ENCODE measurements at places on chromosomes 6 and 20.

DNA sequence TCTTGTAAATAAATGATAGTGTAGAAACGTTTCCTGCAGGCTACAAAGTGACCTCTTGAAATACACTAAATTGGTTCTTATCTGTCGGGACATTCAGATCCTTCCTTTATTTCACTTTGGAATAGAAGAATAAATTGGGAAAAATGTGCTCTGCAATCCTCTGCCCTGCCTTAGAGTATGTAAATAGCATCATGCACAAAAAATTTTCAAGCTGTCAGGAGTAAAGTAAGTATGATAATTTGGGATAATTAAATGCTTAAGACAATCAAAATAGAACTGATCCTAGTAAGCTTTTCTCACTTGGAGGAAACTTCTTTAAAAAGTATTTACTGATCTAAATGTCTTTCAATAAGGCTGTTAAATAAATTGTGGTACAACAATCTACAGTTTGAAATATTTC is 3.1 kb upstream of the TPBG start:
- DNase-seq = no peak
- H3K27me3 ChIP-seq = peaks cover 8% of the 10 kb centered on the region
- H3K27ac ChIP-seq = no peak overlapping the region
- no peak overlapping the region for H3K4me3 ChIP-seq
- H3K36me3 ChIP-seq = peaks cover 1% of the 10 kb centered on the region

DNA sequence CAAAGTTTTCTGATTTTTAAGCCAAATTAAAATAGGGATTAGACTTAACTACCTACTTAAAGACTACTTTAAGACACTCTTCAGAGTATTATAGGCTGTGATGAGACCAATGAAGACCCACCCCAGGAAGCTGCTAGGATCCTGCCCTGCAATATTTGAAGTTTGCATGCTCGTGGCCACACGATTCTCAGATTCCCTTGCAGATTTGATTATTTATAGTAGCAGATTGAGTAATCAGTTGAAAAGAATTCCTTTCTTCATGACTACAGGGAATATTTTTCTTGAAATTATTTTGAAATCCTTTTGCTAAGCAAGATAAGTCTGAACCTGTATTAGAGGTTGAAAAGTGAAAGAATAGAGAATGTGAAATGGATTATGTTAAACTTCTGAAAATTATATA is 122.3 kb downstream of the B3GAT2 start:
- H3K36me3 ChIP-seq = no peaks in the 10 kb centered on the region
- H3K27ac ChIP-seq = no peak overlapping the region
- H3K4me3 ChIP-seq = no peak overlapping the region
- no peak for DNase-seq
- no peaks in the 10 kb centered on the region for H3K4me1 ChIP-seq

- peaks cover 19% of the 10 kb centered on the region for H3K27me3 ChIP-seq
- no peak overlapping the region for H3K4me3 ChIP-seq
- peaks cover 21% of the 10 kb centered on the region for H3K4me1 ChIP-seq
- H3K36me3 ChIP-seq = peaks cover 6% of the 10 kb centered on the region
- no peak overlapping the region for H3K27ac ChIP-seq
- no peak for DNase-seq
These were observed 517 bp downstream of the ACTL10 start for GRCh38 chr20:33667245-33667675.

GRCh38 chr6:42210551-42210950 is 7.1 kb downstream of the MRPS10 start:
- no peak for DNase-seq
- peaks cover 17% of the 10 kb centered on the region for H3K36me3 ChIP-seq
- no peaks in the 10 kb centered on the region for H3K4me1 ChIP-seq
- H3K27ac ChIP-seq = no peak overlapping the region
- H3K27me3 ChIP-seq = no peaks in the 10 kb centered on the region
- no peak overlapping the region for H3K4me3 ChIP-seq

GRCh38 chr6:19159089-19159488 is 678.1 kb upstream of the ID4 start:
- DNase-seq = no peak
- H3K36me3 ChIP-seq = no peaks in the 10 kb centered on the region
- H3K27me3 ChIP-seq = no peaks in the 10 kb centered on the region
- no peak overlapping the region for H3K4me3 ChIP-seq

DNA sequence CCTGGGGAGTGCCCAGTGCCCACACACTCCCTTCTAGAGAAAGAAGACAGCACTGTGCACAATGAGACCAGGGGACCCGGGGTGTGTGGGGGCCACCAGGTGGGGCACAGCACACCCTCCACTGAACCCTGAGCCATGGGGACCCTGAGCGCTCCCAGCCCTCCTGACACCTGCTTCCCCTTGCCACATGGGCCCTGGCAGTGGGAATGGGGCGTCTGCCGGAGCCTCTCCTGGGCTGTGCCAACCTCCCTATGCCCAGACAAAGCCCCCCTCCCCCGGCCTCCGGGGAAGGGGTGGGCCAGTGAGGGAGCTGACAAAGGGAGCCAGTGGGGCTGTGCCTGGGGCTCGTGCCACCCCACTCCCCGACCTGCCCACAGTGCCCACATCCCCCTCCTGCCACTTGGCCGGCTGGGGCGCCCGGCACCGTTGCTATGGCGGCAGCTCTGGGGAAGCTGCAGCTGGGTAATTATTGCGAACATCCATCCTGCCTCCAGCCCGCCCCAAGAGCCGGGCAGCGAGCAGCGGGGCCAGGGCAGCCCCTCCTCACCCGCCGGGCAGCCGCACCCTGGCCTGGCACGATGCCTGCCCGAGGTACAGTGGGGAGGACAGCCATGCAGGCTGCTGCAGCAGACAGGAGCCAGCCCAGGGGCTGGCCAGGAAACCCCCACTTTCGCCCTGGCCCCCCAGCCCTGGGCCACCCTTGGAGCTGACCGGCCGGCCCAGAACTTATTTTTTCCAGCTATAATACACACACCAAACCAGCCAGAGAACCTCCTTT is 41.9 kb upstream of the NOL4L start:
- H3K36me3 ChIP-seq = no peaks in the 10 kb centered on the region
- H3K4me1 ChIP-seq = peaks cover 19% of the 10 kb centered on the region
- no peak for DNase-seq
- H3K27ac ChIP-seq = no peak overlapping the region

- no peak for DNase-seq
- peaks cover 7% of the 10 kb centered on the region for H3K36me3 ChIP-seq
- H3K4me1 ChIP-seq = peaks cover 35% of the 10 kb centered on the region
- H3K4me3 ChIP-seq = no peak overlapping the region
These were observed 51.0 kb downstream of the JAG1 start for GRCh38 chr20:10622657-10623418.

GRCh38 chr6:115997990-115998585 is 62.6 kb downstream of the FRK start:
- no peak overlapping the region for H3K27ac ChIP-seq
- DNase-seq = no peak
- H3K36me3 ChIP-seq = no peaks in the 10 kb centered on the region
- no peaks in the 10 kb centered on the region for H3K4me1 ChIP-seq
- no peaks in the 10 kb centered on the region for H3K27me3 ChIP-seq
- no peak overlapping the region for H3K4me3 ChIP-seq

DNA sequence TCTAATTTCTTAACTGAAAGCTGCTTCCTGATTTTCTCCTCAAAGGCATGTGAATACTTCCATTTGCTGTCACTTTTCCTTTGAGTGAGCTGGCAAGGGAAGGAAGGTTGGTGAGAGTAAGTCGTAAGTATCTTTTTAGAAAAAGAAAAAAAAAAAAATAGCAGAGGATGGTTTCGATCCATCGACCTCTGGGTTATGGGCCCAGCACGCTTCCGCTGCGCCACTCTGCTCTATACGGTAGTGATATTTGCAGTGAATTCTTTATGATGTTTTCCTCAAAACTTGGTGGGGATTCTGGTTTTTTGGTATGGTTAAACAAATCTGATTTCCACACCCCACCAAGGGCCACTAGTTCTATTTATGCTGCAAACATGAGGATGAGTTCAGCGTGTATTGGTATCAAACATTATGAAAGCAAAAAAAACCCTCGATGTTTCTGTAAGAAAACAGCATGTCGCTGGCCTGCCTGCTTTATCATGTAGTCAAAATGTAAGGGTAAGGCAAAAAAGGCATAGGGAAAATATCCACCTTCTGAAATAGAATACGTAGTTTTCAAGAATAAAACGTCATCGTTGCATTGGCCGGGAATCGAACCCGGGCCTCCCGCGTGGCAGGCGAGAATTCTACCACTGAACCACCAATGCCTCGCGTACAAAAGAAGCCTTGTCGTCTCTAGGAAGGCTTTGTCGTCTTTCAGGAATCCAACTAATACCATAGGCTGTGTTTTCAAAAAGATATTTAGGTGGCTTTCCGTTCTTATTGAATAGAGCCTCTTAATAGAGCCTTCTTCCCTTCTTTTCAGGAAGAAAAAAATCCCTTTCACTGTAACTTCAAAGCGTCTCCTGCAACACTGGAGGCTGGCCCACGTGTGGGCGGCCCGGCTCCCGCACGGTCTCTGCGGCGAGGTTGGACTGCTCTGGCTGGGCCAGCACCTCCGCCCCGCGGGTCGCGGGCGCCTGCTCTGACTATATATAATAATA is 9.6 kb downstream of the OR2B2 start:
- H3K4me1 ChIP-seq = peaks cover 2% of the 10 kb centered on the region
- peak overlapping the region; percentile 91 for H3K27ac ChIP-seq
- peak; percentile 86 for DNase-seq
- H3K36me3 ChIP-seq = peaks cover 3% of the 10 kb centered on the region

DNA sequence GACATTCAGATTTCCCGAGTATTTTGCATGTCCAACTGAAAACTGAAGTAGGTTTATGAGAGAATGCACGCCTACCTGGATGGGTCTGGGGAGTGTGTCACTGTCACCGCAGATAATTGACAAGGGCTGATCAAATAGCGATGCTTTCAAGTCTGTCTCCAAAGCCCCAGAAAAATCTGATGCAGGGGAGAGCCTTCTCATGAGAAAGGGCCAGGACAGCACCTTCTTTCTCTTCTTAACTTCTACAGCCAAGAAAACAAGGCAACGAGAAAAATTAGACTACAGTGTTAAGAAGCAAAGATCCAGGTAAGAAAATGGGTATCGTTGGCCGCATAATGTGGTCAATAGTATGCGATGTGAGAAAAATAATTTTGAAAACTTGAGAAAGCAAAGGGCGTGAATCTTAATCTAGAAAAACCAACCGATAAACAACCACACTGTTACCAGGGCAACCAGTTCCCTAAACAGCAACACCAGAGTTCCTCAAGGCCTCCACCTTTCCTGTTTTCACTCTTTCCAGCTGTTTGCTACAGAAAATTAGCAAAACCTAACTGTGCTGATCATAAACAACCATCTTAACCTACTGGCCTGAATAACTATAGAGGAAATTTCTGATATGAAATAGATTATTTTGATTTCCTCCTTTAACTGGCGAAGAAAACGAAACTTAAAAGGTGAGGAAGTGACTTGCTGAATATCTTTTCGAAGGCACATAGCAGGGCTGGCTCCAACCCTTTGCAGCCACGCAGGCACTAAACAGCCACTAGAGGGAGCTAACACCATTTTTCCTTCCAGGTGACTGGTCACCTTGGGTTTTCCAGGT is 2.6 kb downstream of the TAGAP start:
- no peak overlapping the region for H3K4me3 ChIP-seq
- H3K36me3 ChIP-seq = no peaks in the 10 kb centered on the region
- peaks cover 2% of the 10 kb centered on the region for H3K27me3 ChIP-seq
- peaks cover 23% of the 10 kb centered on the region for H3K4me1 ChIP-seq

- no peaks in the 10 kb centered on the region for H3K27me3 ChIP-seq
- H3K27ac ChIP-seq = no peak overlapping the region
- no peak for DNase-seq
- no peak overlapping the region for H3K4me3 ChIP-seq
- H3K4me1 ChIP-seq = no peaks in the 10 kb centered on the region
These were observed 1420.2 kb downstream of the GRIK2 start for GRCh38 chr6:102813489-102814275.

- peaks cover 3% of the 10 kb centered on the region for H3K27me3 ChIP-seq
- H3K4me3 ChIP-seq = no peak overlapping the region
These were observed 36.3 kb downstream of the ROS1 start for GRCh38 chr6:117389227-117390057.

DNA sequence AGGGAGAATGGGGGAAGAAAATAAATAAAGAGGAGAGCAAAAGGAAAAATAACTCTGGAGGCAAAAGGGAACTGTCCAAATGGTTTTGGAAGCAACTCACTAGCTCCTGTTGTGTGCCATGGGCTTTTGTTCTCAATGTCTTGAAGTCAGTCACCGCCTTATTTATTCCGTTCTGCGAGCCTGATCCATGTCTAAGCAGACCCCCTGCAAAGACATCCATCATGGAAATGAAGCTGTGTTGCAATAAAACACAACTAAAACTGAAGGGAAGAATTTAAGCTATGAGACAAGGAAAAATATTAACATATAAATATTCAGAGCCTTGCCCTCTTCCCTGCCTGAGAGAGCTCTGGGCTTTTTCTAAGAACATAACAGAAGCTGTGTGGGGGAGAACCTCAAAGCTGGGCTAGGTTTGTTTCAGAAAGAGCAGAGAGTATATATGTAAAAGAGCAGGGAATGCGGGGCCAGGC is 373.2 kb upstream of the CNR1 start:
- peaks cover 2% of the 10 kb centered on the region for H3K36me3 ChIP-seq
- peaks cover 2% of the 10 kb centered on the region for H3K4me1 ChIP-seq
- peaks cover 3% of the 10 kb centered on the region for H3K27me3 ChIP-seq
- H3K27ac ChIP-seq = no peak overlapping the region

- no peak for DNase-seq
- peaks cover 2% of the 10 kb centered on the region for H3K4me1 ChIP-seq
- H3K27ac ChIP-seq = no peak overlapping the region
- H3K36me3 ChIP-seq = no peaks in the 10 kb centered on the region
These were observed 139.4 kb upstream of the GLP1R start for GRCh38 chr6:38909015-38909730.

DNA sequence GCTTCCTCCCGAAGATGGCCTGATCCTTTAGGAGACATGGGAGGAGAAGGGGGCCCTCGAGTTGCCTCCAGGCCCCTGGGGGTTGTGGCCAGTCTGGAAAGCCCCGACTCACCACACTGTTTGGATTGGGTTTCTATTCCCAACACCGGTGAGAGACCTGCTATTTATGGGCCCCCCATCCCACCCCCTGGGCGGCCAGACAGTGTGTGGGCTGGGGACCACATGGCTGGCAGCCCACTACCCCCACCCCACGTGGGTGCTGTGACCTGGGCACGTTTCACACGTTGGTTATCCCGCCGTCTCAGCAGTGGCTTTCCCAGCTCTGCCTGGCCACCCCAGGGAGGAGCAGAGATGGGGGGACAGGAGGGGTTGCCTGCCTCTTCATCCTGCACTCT is 116.1 kb downstream of the VEGFA start:
- no peak overlapping the region for H3K27ac ChIP-seq
- DNase-seq = no peak
- H3K36me3 ChIP-seq = no peaks in the 10 kb centered on the region

- no peak overlapping the region for H3K27ac ChIP-seq
- DNase-seq = no peak
- H3K36me3 ChIP-seq = no peaks in the 10 kb centered on the region
- peaks cover 2% of the 10 kb centered on the region for H3K4me1 ChIP-seq
- H3K4me3 ChIP-seq = no peak overlapping the region
- peaks cover 5% of the 10 kb centered on the region for H3K27me3 ChIP-seq
These were observed 1.4 kb upstream of the ZBP1 start for GRCh38 chr20:57621421-57622200.

- H3K4me3 ChIP-seq = no peak overlapping the region
- no peak for DNase-seq
- peaks cover 8% of the 10 kb centered on the region for H3K4me1 ChIP-seq
- H3K36me3 ChIP-seq = no peaks in the 10 kb centered on the region
- no peak overlapping the region for H3K27ac ChIP-seq
- no peaks in the 10 kb centered on the region for H3K27me3 ChIP-seq
These were observed 35.2 kb downstream of the ALDH5A1 start for GRCh38 chr6:24529985-24530384.
